Sciatic nerve (tissue), 2 donors: ENCODE measurements at places on chromosomes 3 and 15. TPM values are rescaled to one million over a fixed set of nuclear protein-coding genes. Genes with fewer than 3 reads are reported as not detected.

The TLR9 gene
- 1.1 TPM for total RNA-seq

DNA sequence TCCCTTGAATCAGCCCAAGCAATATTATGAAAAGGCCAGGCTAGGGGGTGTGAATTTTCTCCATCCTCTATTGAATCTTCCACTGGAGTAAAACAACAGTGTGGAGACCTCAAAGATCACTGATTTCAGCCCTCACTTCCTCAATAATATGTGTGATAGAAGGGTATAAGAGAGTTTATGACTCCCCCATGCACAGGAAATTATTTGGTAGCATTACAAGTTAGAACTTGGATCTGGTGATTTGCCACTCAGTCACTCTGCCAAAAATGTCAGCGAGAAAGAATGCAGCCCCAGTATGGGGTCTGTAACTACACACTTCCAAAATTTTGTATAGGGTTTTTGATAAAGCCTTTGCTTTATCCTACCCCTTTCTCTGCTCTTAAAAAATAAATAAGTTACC lies 81.0 kb upstream of the KCNMB2 start:
- no peak for DNase-seq

DNA sequence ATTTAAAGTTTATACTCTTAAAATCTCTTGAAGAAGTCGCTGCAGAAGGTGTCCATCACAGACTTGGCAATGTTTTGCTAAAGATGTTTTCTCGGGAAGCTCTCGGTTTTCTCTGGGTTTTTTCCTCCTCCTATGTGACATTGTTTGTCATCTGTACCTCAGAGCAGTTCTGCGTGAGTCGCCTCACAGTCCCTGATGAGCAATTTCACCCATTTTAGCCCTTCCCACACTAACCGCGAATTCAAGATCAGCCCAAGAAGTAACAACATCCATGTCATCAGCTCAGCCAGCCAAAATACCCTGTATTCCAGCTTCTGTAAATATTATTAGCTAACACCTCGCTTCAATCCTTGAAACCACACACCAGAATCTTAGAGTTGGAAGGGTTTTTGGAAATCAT lies 224.3 kb upstream of the SETMAR start:
- DNase-seq, result no peak

GRCh38 chr3:14774431-14774830 lies 44.3 kb upstream of the FGD5 start:
- DNase-seq, result no peak

DNA sequence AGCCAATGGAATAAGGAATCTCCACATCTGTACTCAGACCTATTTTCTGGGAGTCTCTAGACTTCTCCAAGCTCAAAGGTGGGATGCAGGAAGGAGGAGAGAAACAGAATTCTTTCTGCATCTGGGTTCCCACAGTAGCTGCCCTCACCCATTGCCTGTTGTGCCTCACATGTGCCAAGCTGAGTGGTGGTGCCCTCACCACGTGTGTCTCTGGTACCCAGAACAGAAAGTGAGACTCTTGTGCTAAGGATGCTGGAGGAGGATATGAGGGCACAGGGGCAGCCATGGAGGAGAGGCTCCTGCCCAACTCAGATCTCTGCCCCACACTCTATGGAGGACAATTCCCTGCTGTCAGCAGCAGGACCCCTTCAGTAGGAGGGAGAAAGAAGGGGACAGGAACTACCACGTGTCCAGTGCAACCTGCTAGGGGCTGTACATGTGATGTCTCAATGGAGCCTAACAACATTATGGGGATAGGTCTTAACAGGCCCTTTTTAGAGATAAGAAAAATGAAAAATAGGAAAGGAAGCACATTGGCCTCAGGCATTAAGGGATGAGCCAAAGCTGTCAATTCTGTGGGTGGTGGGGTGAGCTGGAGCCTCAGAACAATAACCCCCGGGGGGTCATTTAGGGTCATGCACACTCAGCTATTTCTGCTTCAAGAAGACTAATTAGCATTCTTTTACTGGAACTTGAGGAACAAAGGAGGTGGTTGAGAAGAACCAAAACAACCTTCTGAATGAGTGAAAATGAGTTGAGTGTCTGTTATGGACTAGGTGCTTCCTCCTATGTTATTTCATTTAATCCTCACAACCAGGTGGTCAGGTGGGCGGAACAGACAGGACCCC lies 16.3 kb upstream of the NOX5 start:
- DNase-seq, result no peak

The STX19 gene
- 0.31 TPM for total RNA-seq

The C3orf49 gene
- not detected for total RNA-seq
